ENCODE measurements at places on chromosomes 5 and 9.

GRCh38 chr9:5569409-5569808 is 59.1 kb downstream of the PDCD1LG2 start:
- DNase-seq: no peak

DNA sequence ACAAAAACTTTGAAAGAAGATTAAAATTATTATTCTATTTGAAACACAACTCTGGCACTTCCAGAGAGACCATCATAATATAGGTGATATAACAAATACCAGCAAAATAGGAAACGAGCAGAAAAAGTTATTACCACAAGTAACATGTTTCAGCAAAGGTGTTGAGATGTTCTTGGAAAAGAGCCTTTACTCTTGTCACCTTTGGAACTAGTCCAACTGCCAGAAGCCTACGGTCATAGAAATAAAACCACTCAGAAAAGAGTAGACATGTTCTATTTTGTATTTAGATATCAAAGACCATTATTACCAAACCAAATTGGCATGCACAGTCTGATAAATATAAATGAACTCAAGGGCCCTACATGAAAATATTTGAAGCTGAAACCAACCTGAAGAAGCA is 145.0 kb upstream of the DMAC1 start:
- DNase-seq: no peak

DNA sequence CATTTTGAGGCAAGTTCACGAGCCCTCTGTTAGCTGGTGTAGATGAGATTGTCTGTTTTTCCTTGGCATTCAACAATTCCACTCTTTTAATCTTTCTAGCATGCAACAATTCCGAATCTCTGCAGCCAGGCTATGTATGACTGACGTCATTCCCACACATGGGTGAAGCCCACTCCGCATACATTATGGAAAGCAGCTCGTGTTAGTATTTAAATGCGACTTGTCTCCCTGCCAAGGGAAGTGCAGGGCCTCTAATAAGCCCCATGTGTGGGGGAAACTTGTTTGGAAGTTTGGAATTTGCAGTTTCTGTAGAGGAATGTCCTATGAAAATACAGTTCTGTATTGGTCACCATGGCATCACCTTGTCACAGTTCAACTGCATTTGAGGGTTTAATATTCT is 146.0 kb upstream of the FBXL7 start:
- DNase-seq: no peak

- no peak for DNase-seq
Observed at GRCh38 chr5:50794812-50795211, 128.4 kb downstream of the PARP8 start.

DNA sequence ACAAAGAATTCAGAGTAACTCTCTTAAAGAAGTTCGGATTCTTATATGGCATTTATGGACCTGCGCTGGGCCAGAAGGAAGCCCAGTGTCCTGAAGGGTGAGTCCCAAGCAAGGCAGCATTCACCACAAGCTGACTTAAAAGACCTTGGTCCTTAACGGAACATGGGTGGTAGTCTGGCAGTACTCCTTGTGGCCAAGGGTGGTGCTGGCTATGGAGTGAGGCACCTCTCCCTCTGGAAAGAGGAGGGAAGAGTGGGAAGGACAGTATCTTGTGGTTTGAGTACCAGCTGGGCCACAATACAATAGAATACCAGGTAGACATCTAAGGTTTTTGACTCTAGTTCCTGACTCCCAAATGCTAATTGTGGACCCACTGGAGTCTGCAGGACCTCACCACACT is 425.7 kb upstream of the CYLC2 start:
- no peak for DNase-seq
